ENCODE measurements at places on chromosomes 2 and 18. TPM values are rescaled to one million over a fixed set of nuclear protein-coding genes. Genes with fewer than 3 reads are reported as not detected.

Gene IL36G
- total RNA-seq = not detected

Gene TFPI
- total RNA-seq = 45.6 TPM

GRCh38 chr2:196356332-196356731 lies 185.0 kb upstream of the STK17B start:
- no peak for DNase-seq

DNA sequence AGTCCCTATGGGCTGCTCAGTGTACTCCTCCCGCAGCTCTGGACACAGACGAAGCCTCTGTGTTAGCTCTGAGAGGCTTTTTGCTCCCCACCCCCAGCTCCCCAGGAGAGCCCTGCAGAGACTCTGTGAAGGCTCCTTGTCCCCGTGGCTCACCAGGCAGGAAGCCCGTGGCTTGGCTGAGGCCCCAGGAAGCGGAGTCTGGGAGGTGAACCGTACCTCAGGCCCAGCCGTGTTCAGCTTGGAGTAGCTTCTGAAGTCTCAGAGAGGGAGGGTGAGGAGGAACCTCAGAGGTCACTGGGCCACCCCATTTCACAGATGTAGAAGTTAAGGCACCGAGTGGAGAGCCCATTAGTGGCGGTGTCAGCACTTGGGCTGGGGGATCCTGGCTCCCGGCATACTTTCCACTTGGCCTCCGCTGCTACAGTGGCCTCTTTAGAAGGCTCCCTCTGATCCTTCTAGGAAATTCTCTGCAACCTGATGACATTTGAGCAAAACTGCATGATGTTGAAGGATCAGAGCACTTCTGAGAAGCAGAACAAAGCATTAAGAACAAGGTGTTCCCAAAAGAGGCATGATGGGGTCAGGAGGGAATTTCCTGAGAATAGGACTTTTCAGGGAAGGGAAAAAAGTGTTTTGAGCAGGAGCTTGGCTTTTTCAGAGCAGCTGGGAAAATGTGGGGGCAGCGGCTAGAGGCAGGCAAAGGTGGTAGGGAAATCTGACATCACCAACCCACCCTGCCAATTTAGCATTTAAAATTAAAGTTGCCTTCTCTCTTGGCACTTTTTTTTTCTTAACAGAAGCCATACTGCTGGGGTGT lies 79.1 kb downstream of the MCFD2 start:
- DNase-seq = no peak

Gene POU3F3
- total RNA-seq = not detected
